ENCODE measurements at places on chromosomes 7 and 10.

DNA sequence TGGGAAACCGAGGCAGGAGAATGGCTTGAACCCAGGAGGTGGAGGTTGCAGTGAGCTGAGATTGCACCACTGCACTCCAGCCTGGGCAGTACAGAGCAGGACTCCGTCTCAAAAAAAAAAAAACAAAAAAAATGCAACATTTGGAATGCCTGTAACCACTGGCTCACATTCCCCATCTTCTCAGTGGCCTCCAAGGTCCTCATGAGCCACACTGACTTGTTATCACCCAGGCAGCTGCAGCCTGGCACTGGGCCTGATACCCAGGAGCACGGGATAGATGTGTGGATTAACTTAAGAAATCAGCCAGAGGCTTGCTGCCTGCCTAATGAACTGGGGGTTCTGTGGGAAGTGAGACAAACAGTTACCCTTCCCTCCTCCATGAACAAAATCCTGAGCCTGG is 23.0 kb downstream of the JCAD start:
- DNase-seq, result no peak

DNA sequence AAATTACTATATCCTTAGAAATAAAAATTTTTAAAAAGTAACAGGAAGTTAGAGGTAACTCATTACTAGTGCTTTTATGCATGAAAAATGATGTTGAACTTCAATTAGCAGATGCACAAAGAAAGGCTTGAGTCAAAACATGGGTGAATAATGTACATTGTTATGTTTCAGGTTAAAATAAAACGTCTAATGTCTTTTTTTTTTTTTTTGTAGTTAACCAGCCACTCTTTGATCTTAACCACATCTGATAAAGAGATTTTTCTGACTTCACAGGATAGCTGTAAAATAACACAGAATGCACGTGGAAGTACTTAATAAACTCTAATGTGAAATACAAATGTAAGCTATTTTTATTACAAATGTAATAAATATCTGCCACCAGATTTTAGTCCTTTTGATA is 61.7 kb downstream of the GSAP start:
- no peak for DNase-seq

- no peak for DNase-seq
These were observed 165.0 kb downstream of the SLIT1 start for GRCh38 chr10:97020452-97021400.

GRCh38 chr10:116699471-116700150 is 42.8 kb downstream of the HSPA12A start:
- no peak for DNase-seq

- DNase-seq, result no peak
These were observed 124.7 kb downstream of the CFAP58 start for GRCh38 chr10:104478380-104478779.

DNA sequence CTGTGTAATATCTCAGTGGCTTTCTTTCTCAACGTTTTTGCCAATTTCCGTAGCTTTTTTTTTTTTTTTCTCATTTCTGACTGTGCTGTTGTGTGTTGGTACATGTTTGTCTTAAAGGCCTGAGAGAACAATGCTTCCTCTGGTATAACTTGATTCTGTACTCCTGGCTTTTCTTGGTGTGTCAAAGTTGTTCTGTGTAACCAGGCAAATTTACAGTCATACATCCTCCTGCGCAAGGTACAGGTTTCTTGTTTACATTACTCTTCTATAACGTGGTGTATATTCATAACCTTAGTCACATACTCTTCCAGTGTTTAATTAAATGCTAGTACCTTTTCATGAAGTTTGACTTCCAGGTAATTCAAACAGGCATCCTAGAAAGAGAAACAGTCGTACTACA is 8.3 kb upstream of the ARHGAP12 start:
- no peak for DNase-seq

GRCh38 chr7:158111049-158111751 is 476.4 kb downstream of the PTPRN2 start:
- no peak for DNase-seq

DNA sequence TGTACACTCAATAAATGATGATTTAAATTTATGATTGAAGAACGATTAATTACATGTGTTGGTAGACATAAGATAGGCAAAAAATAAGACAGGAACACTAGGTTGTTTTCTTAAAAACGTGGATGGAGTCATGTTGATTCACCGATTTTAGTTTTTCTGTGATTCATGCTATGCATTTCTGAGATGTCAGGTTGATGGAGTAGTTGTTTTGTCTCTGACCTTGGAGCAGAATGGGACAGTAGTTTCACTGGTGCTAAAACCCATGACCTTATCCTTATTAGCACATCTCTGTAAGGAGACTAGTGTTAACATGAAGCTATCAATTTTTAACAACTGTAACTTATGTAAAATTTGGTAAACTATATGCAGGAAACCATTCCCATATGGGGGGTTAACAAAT is 611.6 kb upstream of the FZD8 start:
- DNase-seq, result no peak

DNA sequence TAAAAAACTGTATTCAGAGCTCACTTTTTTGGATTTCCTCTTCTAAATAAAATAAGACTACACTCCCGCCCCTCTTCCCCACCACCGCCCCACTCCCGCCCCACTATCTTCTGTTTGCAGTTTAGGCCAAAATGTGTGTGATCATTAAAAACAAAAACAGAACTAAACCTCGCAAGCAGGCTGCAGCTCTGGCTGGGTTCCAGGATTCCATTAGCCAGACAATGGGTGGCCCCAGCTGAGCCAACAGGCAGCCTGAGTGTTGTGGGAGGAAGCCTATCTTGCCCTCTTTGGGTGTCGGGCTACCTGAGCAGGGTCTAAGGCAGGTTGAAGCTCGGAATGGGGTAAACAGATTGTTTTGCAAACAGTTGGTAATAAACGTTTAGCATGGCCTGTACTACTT is 41.7 kb downstream of the ARL4A start:
- peak; percentile 91 for DNase-seq

GRCh38 chr7:151168003-151168786 is 701 bp upstream of the GBX1 start:
- DNase-seq, result no peak

GRCh38 chr10:61621605-61622051 is 41.1 kb upstream of the CABCOCO1 start:
- DNase-seq, result peak; percentile 79

- DNase-seq, result peak; percentile 70
These were observed 549 bp upstream of the DDX50 start for GRCh38 chr10:68900427-68901104.

DNA sequence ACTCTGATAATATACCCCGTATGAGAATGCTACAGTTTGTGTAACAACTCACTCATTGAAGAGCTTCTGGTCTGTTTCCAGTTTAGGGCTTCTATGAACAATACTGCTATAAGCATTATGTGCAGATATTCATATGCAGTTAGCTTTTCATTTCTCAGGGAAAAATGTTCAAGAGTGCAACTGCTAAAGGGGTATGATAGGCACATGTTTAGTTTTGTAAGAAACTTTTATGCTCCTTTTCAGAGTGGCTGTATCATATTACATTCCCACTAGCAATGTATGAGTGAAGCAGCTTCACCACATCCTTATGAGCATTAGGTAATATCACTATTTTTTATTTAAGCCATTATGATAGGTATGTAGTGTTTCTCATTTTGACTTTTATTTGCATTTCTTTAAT is 182.6 kb upstream of the CXCL12 start:
- no peak for DNase-seq

DNA sequence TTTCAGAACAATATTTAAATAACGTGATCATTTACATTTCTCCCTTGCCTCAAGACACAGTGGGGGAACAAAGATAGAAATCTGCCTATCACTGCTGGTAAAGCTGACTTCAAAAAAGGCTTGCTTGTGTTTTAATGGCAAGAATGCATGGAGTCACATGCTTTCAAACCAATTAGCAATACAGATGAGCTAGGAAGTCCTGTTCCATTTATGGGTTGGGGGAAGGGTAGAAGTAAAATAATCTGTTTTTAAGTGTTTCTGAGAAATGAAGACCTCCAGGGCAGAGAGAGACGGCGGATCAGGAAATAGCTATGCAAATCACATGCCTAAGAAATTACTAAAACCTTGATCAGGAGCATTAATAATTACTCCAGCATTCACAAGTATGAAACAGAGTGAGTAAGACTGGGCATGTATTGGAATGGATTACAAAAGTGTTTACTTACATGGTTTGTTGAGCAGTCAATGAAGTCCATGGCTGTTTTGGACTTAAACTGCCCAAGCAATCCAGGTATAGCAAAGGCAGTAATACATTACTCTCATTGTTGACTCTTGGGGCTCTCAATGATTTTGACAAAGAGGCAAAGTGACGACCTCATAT is 142.0 kb downstream of the ARID5B start:
- no peak for DNase-seq

GRCh38 chr7:112383671-112384417 is 66.4 kb upstream of the IFRD1 start:
- no peak for DNase-seq

DNA sequence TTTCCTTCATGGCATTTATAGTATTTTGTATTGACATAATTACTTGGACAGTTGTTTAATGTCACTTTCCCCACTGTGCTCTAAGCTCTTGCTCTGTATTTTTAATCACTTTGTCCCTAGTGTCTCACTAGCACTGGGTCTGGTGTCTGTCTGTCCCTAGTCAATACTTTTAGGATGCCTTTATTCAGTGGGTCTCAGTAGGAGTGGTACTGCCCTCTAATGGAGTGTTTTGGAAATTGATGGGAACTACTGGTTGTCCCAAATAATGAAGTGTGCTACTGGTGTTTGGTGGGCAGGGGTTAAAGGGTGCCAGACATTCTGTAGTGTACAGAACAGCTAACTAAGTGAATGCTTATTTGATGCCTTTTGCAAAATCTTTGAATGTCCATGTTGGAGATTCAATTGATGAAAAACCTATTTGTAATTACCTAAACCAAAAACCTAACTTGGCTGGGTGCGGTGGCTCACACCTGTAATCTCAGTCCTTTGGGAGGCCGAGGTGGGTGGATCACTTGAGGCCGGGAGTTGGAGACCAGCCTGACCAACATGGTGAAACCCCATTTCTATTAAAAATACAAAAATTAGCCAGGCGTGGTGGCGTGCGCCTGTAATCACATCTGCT is 33.3 kb downstream of the CDK14 start:
- peak; percentile 17 for DNase-seq

DNA sequence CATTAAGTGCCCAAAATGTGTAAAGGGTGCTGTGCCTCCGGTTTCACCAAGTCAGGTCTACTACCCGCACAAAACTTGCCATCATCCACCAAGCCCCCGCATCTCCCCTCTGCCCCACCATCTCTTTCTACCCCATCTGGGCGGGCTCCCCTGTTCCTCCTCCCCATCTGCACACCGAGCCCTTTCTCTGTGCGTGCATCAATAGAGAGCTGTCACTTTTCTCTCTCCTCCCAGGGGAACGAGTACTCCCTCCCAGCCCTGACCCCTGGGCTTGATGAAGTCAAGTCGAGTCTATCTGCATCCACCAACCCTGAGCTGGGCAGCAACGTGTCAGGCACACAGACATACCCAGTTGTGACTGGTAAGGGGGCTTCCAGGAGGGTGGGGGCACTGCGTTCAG is 63.5 kb downstream of the PAX2 start:
- no peak for DNase-seq

DNA sequence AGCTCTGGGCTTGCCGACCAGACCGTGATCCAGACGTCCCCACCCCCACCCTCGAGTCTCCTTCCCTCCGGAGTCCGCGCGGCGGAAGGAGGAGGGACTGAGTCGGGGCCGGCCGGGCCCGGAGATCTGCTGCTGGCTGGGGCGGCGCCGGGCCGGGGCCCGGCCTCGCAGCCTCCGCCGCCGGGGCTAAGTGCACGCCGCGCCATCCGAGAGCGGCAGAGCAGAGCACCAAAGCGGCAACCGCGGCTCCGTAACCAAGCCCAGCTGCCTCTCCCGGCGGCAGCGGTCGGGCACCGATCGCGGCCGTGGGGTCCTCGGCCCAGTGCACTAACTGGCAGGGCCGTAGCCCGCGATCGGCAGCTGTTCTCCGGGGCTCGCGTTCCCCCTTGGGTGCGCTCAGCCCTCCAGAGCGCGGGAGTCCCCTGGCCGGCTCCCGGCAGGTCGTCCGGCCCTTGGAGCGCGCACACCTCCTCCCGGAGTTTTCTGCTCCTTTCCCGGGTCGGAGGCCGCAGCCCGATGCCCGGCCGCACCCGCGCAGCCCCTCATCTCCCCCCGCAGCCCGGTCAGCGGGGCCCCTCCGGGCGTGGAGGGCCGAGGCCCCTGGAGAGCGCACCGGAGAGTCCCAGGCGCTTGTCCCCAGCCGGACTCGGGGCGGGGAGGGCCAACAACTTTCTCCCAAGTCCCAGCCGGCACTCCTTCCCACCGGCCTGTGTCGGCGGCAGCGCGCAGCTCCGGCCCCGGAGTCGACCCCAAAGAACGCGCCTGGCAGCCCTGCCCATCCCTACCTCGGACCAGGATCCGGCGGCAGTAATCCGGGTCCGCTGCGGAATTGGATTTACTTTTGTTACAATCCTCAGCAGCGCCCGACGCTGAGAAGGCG is 799 bp downstream of the VAX1 start:
- DNase-seq, result no peak

DNA sequence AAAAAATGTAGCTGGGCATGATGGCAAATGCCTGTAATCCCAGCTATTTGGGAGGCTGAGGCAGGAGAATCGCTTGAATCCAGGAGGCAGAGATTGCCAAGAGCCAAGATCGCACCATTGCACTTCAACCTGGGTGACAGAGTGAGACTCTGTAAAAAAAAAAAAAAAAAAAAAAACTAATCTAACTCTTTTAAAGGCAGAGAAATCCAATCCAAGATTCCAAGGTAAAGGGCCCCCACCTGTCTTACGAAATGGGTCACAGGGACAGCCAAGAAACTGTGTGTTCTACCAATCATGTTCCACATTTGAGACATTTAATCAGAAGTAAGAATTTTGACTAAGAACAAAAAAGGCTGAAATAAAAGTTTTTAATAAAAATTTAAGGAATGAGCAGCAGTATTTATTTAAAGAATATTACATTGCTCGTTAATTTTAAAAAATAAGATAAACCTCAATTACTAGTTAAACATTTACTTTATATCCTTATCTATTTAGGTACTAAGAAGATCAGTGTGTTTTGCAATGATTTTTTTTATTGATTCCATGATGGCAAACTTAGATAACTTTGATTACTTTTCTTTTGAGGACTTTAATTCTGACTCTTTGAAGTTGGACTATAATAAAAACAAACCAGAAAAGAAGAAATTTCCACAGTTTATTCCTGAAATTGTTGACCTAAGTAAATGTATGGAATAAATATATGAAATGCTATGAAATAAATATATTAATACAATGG is 6.7 kb upstream of the OAT start:
- no peak for DNase-seq

Data from DMS153 (cell line).